ENCODE measurements at places on chromosomes 11 and 22. TPM values are rescaled to one million over a fixed set of nuclear protein-coding genes. Genes with fewer than 3 reads are reported as not detected.

Gene ESAM
- not detected for total RNA-seq

Gene CELSR1
- total RNA-seq, result 0.59 TPM

Gene WNT11
- total RNA-seq, result not detected

Gene RFPL2
- not detected for total RNA-seq

Gene TSPAN32
- 6.0 TPM for total RNA-seq

Gene PAMR1
- total RNA-seq, result not detected

Gene SLC22A9
- not detected for total RNA-seq

Gene NXPE1
- not detected for total RNA-seq

Gene JAML
- not detected for total RNA-seq

Gene PRG2
- not detected for total RNA-seq

Gene KRTAP5-8
- total RNA-seq, result not detected

Gene PNPLA5
- total RNA-seq, result not detected

Gene C1QTNF6
- total RNA-seq, result 23.9 TPM

Gene CRELD2
- total RNA-seq, result 41.8 TPM

Gene TMEM25
- total RNA-seq, result 0.89 TPM

Gene PHF21A
- total RNA-seq, result 79.2 TPM

Gene DEPDC7
- 4.8 TPM for total RNA-seq

Gene NRGN
- not detected for total RNA-seq

Gene C11orf16
- total RNA-seq, result not detected

Gene LGR4
- total RNA-seq, result 7.7 TPM

Gene CRYBB2
- total RNA-seq, result not detected

Gene KIF18A
- total RNA-seq, result 41.3 TPM

Gene OR8G1
- not detected for total RNA-seq

Gene BACE1
- 9.1 TPM for total RNA-seq

Gene MYRF
- 1.9 TPM for total RNA-seq

Gene MTMR2
- 22.4 TPM for total RNA-seq

Gene OR4C45
- not detected for total RNA-seq

Gene MIOX
- 0.35 TPM for total RNA-seq

Gene OR2AG1
- not detected for total RNA-seq

Gene MLC1
- not detected for total RNA-seq

Gene NCR3LG1
- 0.17 TPM for total RNA-seq

Gene PGR
- total RNA-seq, result not detected

Gene MYO7A
- total RNA-seq, result not detected

Gene GDPD4
- not detected for total RNA-seq

Gene DYNC2H1
- 26.5 TPM for total RNA-seq

Gene OR51B2
- not detected for total RNA-seq

Gene WEE1
- 34.8 TPM for total RNA-seq

Gene NFRKB
- 17.7 TPM for total RNA-seq

Gene OR10A2
- not detected for total RNA-seq

Gene GPHA2
- total RNA-seq, result not detected

Gene INTS4
- 11.3 TPM for total RNA-seq

Gene GVQW3
- total RNA-seq, result 0.54 TPM

Gene TMEM191C
- 0.30 TPM for total RNA-seq

Gene ATXN10
- total RNA-seq, result 169 TPM

Gene TEX54
- total RNA-seq, result not detected

Gene TSSC4
- 90.1 TPM for total RNA-seq

Gene GP1BB
- 3.5 TPM for total RNA-seq

Gene OR5A1
- total RNA-seq, result not detected

Gene UBE2L3
- total RNA-seq, result 35.8 TPM

Gene UNC93B1
- 21.0 TPM for total RNA-seq

Gene MS4A7
- not detected for total RNA-seq

Gene ZNF280B
- total RNA-seq, result 1.1 TPM

Gene RAG2
- total RNA-seq, result not detected

Gene SRSF8
- 5.8 TPM for total RNA-seq

Gene UBQLNL
- not detected for total RNA-seq

Gene AQP11
- not detected for total RNA-seq

Gene TNKS1BP1
- total RNA-seq, result 86.8 TPM

All from MG63 (cell line).